ENCODE measurements at places on chromosomes 5 and 9. TPM values are rescaled to one million over a fixed set of nuclear protein-coding genes. Genes with fewer than 3 reads are reported as not detected.

GRCh38 chr9:125942125-125942524, 195.0 kb downstream of the PBX3 start:
- DNase-seq = no peak

DNA sequence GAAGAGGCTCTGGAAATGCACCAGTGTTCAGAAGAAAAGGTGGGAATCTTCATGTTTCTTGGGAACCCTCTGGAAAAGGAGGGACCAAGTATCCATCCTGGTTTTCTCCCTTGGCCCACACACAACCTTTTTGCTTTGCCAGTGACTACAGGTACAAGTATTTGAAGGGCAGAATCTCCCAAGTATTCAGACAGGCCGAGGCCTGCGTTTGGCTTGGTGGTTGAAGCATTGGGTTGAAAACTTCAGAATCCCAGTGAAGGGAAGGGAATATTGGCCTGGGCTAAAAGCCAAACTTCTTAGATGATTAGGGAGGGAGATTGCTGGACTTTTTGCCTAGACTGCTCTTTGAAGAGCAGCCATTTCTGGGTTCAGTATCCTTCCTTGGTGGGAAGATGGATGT, 71.9 kb downstream of the UBAP1 start:
- DNase-seq = no peak

- DNase-seq = no peak
Observed at GRCh38 chr9:92504881-92505280, 22.6 kb upstream of the ASPN start.

GRCh38 chr5:416636-416960, 26.4 kb upstream of the EXOC3 start:
- no peak for DNase-seq

The ANKRD55 gene
- total RNA-seq = not detected

Measured in MG63 (cell line).